Body of pancreas (tissue), 4 donors: ENCODE measurements at places on chromosomes 12 and 14.
A peak's percentile ranks its signal among the peaks of the same experiment; 100 is the strongest.

DNA sequence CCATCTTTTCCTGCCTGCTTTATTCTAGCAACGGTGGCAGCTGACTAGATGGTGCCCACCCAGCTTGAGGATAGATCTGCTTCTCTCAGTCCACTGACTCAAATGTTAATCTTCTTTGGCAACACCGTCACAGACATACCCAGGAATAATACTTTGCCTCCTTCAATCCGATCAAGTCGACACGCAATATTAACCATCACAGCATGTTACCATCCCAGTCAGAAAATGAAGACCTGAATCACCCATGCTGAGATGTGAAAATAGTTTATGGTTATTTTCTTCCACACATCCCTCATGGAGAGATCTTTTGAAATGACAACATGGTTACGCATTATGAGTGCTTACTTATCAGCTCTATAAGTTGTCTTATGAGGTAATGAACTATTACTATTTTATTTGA lies 392.8 kb downstream of the SEC23A start:
- DNase-seq = no peak

DNA sequence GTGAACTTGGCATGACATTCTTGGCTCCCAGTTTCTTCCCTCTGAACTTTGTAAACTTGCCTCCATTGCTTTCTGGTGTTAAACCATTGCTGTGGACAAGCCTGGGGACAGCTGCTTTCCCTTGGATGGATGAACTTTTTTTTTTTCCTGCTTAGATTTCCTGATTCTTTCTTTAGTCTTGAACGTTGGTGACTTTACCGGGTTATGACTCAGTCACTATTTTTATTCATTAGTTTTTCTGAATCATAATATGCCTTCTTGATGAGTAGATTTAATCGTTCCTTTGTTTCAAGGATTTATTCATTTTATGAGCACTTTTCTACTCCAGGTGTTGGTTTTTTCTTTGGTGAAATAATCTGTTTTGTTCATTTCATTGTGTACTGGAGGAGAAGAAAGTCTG lies 155.0 kb upstream of the RTL1 start:
- DNase-seq = no peak

DNA sequence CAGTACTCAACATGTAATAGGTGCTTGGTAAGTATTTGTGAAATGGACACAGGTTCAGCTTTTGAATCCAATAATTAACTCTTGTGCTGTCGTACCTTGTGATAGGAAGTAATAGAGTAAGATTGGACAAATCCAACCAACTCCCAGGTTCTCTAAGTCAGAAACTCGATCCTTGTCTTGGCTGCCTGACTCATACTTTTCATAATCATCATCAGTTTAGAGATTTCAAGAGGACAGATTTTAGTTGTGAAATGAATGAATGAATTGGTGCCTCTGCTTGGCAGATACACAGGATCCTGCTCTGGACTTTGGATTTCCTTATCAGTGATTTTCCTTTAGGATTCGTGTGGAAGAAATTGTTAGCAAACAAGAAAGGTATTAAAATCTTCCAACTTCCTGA lies 1145.2 kb downstream of the AACS start:
- DNase-seq = no peak

GRCh38 chr12:95548539-95549391 lies 2.5 kb downstream of the USP44 start:
- peak; percentile 80 for DNase-seq

- DNase-seq = no peak
These were observed 37.2 kb downstream of the EP400 start for GRCh38 chr12:131986910-131987309.

GRCh38 chr12:65823513-65824375 lies 539 bp upstream of the HMGA2 start:
- peak; percentile 57 for DNase-seq

DNA sequence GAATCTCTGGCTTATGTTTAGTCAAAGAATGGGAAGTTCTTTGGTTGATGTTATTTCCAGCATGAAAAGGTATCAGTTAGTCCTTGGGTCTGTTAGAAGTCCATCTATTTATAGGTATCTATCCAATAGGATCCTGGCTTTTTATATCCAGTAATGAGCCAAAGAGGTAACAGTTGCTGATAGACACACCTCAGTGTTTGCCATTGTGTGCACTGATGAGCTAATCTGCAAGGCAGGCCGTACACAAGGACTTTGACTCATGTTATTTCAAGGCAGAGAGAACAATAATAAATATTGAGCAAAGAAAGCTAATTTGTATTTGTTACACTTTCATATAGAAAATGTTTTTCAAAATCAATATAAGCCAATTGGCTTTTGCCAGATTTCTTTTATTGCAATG lies 56.4 kb downstream of the GLT1D1 start:
- DNase-seq = no peak

DNA sequence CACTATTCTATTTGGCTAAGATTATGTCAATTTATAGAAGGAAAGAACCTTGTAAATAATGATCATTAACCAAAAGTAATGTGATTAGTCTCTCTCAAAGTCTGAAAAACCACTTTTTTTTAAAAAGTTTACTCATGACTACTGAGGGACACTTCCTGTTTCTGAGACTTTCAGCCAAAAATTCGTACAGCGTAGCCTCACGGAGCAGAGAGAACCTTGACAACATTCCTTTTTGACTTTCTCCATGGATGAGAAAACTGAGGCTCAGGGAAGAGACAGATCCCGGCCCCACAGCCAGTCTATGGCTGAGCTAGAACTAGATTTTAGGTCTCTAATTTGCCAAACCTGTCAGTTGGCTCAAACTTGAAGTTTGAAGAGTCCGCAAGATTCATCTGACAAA lies 68.2 kb downstream of the DAD1 start:
- no peak for DNase-seq

DNA sequence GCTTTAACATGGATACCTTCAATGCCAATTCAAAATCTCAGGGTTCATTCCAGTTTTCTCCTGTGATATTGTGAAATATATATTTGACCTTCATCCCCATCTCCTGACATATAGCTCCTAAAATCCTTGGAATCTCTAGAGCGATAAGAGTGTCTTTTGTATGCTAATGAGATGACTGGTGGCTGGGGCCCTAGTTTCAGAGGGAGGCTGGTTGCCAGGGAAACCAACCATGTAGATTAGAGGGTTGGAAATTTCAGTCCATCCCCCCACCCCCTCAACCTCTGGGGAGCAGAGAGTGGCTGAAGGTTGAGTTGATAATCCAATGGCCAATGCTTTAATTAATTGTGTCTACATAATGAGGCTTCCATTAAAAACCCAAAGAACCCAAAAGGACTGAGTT lies 59.4 kb downstream of the SDR9C7 start:
- no peak for DNase-seq

GRCh38 chr12:69765515-69765914 lies 26.9 kb downstream of the RAB3IP start:
- DNase-seq = no peak

DNA sequence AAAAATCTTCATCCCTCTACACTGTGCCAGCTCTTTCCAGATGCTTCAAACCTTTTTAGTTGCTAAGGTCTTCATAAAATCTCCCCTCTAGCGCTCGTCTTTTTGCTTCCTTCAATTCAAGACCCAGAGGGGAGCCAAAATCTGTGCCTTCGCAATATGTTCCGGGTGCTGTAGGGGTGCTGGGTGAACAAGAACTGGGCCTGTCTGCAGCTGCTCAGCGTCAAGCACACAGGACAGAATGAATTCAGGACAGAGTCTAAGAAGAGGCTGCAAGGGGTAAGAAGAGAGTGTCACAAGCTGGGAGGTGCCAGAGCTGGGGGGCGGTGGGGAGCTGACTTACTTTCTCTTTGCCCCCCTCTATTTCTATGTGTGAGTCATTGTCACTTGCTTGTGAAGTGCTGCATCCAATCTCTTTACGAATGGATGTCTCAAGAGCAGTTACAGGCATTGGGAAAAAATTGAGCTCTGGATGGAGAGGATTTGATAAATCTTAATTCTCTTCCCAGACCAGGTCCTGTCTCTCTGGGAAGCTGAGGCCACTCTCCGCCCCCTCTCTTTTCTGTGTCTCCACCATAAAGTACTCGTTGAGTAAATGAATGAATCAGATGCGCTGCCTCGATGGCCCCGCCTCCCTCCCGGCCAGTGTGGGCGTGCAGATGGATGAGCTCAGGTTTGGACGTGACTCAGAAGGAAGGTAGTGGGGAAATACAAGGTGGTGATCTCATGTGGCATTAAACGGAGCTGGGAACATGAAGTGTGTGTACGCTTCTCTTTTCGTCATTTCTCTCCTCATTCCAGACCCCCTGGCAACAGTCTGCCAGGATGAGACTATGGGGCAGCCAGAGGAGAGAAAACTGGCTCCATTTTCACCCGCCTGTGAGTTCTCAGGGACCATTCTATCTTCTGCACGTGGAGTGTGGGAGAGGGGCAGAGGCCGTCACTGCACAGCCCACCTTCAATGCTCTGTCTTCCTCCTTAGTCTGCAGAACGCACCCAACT lies 91.3 kb downstream of the TSPAN9 start:
- DNase-seq = peak; percentile 37

GRCh38 chr12:65834146-65834935 lies 10.1 kb downstream of the HMGA2 start:
- no peak for DNase-seq

DNA sequence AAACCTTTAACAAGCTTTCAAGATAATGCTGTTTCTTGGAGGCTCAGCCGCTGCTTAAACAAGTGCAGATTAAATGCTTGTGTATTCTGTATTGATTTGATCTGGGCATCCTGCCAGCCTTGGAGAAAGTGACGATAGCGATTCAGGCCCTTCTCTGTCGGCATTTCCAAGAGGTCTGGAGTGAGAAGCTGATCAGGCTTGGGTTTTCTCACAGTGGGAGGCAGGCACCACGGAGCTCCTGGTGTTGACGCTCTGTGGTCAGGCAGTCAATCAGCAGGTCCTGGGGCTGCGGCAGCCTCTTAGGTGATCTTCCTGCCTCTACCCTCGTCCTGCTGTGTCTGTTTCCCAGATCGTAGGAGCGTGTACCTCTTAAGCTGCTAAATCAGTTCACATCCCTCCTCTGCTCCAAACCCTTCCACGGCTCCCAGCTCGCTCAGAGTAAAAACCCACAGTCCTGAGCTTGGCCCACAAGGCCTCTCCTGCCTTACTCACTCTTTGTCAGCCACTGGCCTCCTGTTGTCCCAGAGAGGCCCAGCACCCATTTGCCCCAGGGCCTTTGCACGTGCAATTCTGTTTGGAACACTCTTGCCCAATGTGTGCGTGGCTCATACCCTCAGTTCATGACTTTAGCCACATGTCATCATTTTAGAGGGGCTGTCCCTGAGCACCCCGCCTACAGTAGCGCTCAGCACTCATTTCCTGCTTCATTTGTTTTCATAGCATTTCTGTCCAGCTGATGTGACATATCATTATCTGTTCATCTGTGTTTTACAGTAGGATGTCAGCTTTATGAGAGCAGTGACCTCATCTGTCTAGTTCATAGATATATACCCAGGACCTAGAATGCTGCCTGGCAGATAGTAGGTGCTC lies 155.4 kb downstream of the AACS start:
- peak; percentile 88 for DNase-seq

DNA sequence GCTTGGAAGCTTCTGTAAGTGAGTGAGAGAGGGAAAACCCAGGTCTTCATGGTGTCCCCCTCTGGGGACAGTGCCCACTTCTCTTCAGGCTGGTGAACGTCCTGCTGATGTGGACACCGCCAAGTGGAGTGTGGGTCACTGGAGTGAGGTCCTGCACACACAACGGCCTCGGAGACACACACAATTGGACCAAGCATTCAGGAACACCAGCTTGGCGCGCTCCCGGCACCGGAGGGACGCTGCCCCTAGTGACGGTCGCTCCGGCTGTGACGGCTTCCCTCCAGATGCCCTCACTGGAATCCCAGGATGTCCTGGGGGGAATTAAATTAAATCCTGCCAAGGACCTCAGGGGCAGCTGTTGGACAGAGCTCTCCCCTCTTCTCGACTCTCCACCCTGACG lies 123.1 kb downstream of the ZNF664 start:
- DNase-seq = no peak

- peak; percentile 35 for DNase-seq
These were observed 1.1 kb downstream of the LGALS3 start for GRCh38 chr14:55130196-55130550.
